HL-60 (cell line): ENCODE measurements at places on chromosomes 2 and 18.
A peak's percentile ranks its signal among the peaks of the same experiment; 100 is the strongest.

GRCh38 chr18:22494771-22495170, 77.1 kb upstream of the CTAGE1 start:
- no peak for DNase-seq

DNA sequence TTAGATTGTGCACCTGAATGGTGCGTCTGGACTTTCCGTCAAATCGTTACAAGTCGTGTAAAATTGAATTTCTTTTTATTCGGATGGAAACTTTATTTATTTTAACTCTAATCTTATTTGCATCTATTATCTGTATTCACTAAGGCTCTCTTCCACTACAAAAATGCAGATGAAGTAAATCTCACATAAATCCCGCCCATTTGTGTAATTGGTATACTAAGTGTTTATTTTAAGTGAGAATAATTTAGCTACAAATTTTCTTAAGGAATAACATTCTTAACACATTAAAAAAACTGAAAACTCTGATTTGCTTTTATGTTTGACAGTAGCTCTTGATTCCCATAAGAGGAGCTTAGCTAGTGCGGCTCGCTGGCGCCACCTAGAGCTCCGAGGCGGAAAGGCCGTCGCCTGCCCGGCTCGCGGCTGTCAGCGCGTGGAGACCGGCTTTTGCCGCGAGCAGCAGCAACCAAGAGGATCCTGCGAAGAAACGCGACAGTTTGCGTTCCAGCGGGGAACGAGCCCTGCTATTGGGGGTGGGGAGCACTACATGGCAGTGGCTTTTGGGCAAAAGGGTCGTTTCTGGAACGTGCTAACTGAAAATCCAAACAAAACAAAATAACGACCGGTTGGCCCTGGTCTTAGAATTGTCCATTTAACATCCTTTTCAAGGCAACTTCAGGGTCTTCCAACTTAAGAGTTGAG, 6.7 kb downstream of the SP9 start:
- DNase-seq, result peak; percentile 84

DNA sequence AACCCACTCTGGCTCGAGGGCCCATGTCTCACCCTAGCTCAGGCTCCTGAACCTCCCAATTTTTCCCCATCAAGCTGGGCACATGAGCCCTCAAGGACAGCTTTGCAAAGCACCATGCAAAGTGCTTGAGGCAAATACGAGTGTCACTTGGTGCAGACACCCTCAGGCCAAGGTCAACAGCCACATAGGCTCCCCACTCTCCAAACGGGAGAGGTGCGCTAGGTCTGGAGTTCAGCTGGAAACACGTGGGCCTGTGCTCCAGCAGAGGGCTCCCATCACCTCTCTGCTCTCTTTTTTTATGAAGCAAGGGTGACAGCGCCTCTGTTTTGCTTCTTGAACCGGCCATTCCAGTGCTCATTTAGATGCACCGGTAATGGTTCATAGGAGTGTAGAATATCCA, 11.9 kb upstream of the ARHGAP25 start:
- DNase-seq, result no peak

DNA sequence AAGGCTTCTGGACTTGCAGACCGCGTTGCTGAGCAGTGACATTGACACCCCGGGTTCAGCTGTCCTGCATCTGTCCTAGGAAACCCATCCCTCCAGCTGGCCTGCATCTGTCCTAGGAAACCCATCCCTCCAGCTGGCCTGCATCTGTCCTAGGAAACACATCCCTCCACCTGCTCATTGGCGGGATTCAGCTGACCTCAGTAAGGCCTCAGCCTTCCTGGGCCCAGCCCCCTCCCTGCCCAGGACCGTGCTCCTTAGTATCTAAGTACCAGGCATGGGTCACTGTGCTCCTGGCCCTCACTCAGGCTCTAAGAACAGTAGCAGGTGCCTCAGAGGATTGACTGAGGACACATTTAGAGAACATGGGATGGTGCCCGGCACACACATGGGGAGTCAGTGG, 1.2 kb downstream of the MLPH start:
- no peak for DNase-seq

DNA sequence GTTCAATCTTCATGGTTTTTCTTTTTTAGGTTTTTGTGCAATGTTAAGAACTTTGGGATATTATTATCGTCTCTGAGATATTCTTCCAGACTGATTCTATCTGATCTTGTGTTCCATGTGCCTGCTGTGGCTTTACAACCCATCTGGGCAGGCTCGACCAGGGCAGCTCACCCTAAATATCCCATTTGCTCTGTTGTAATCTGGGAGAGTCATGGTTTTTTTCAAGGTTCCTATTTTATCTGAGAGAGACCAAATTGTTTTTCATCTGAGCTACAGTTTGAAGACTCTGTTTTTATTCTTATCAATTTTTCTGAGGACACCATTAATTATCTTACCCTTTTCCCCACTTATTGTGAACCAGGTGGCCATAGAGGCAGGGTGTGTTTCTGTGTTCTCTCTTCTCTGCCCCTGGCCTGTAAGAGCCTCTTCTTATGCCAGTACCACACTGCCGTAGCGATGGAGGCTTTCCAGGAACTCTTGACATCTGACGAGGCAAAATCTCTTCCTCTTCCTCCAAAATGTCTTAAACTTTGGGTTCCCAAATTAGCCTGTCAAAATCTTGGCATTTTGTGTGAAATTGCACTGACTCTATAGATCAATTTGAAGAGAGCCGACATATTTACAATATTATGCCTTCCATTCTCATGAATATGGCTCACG, 3.1 kb downstream of the SP140L start:
- no peak for DNase-seq

DNA sequence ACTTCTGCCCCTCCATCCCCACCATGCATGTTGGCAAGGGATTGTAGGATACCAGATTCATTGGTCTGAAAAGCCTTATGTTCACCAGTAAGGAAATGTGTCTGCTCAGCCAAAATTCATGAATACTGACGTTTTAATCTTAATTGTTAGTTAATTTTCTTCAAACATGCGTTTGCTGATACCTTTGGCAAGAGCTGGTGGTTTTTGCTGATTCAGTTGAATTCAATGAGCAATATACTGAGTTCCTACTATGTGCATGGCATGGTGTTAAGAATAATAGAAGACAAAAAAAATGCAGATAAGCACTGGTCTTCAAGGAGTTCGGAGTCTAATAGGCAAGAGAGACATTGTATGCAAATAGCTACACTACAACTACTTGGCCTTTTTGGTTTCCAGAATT, 811.6 kb downstream of the BCL11A start:
- no peak for DNase-seq

DNA sequence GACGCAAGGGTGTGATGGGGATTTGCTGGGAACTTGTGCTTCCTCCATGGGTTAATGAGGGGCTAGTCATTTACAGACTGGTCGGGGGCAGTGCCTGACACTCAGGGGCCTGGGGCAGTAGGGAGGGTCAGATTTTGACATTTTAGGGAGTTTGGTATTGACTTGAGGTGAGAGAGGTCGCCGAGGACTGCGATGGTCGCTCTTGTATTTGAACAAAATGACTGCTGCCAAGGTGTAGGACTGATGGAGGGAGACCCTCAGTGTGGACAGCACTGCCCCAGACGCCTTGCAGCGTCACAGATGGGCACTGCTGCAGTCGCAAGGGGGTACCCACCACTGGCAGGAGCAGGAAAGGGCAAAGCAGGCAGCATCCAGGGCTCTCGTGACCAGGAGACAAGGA, 182.9 kb downstream of the RTP5 start:
- DNase-seq, result no peak

DNA sequence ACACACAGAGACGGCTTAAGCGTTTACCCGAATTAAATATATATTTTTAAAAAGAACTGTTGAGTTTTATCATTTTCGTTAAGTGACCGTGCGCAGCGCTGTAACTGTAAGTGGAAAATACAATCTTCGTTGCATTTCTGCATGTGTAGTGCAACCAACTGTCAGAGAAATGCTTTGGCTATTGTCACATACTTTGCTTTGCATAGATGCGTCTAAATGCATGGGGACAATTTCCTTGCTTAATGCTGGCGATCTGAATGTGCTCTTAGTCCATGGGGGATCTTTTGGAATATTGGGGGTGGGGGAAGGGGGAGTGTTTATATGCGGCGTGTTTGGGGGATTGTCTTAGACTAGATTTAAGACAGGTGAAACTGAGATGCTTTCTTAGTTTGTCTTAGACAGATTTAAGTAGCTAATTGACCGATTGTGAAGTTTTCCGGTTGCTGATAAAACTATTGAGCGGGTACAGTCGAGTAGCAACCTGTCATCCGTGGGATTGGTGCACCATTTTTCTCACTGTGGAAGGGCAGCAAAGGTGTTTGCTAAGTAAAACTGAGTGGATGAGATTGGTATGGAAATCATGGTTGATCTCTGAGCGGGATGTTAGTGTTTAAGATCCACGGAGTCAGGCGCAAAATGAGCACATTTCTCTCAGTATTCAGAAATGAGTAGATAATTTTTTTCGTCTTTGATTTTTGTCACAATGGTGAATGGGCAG, 476 bp downstream of the VSNL1 start:
- no peak for DNase-seq

DNA sequence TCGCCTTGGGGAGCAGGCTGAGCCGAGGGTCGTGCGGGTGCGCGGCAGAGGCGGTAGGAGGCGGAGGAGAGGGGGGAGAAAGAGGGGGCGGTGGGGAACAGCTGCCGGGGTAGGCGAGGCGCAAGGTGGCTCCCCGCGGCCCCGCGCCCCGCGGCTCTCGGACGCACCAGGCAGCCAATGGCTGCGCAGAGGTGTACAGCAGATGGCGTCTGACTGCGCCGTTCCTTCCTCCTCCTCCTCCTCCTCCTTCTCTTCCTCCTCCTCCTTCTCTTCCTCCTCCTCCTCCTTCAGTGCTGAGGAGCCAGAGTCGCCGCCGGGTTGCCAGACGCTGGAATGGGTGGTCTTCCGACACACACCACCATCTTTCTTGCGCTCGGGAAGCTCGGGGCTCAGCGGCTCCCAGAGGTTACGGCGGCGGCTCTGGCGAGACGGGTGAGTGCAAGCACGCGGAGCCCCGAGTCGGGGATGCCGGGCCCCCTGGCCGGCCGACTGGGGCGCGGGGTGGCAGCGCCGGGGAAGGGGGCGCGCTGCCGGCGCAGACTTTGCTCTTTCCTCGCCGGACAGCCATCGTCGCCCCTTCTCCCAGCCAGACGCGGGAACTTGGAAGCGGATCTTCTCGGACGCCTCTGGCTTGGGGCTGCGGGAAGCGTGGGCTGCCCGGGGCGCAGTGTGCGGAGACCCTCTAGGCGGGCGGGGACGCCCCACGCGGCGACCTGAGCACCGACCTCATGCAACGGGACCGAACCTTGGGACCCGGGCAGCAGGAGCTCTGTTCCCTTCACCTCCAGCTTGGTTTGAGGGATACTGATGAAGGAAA, at the start of gene THSD7B:
TSS of gene THSD7B (plus strand) at position 290 of the 817 bp plus-strand sequence. CDS start 116,634 bp downstream, outside the sequence.
- no peak for DNase-seq

- DNase-seq, result no peak
Observed at GRCh38 chr18:32443033-32443705, 27.5 kb downstream of the GAREM1 start.

DNA sequence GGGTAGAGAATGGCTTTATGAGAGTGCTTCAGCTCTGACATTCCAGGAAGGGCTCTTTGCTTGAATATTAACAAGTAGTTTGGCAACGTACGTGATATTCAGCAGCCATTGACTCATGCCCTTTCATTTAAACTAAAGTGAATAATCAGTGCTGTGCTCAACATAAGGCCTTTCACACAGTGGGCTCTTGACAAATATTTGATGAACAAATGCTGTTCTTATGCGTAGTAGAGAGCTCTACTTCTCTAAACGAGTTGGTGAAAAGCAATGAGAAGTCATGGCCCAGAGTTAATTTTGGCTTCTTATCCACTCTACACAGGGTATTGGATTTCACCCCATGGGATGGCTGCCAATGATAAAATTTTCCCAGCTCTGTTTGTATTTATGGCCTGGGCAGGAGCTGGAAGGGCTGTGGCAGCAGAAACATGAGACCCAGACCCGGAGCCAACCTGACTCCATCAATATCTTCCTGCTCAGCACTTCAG, 338.9 kb downstream of the CCDC85A start:
- no peak for DNase-seq

DNA sequence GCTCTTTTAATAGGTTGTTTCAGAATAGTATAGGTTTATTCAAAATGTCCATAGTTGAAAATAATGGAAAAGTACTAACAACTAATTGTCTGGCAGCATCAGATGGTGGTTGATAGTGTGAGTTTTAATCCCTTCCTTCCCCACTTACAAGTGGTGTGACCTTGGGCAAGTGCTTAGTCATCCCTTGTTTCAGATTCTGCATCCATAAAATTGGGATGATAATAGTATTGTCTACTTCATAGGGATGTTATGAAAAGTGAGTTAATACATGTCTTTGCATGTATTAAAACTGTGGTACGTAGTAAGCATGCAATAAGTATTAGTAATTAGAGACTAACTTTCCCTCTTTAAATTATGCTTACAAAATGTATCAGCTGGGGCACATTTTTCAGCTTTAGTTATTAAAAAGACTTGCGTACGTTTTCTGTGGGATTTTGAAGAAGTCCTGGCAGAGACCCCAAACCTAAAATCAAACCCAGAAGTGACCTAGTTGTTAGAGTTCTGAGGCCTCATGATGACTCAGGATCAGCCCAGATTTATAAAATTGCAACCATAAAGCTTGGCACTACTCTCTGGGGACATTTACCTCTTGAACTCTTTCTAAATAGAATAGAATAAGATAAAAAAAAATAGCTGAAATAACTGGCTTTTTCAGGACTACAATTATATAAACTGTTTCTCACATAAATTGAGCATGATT, 8.6 kb downstream of the ITGA4 start:
- no peak for DNase-seq

- no peak for DNase-seq
Observed at GRCh38 chr2:164328310-164328709, 293.0 kb downstream of the GRB14 start.

GRCh38 chr2:98043101-98043500, 43.9 kb upstream of the VWA3B start:
- DNase-seq, result no peak

DNA sequence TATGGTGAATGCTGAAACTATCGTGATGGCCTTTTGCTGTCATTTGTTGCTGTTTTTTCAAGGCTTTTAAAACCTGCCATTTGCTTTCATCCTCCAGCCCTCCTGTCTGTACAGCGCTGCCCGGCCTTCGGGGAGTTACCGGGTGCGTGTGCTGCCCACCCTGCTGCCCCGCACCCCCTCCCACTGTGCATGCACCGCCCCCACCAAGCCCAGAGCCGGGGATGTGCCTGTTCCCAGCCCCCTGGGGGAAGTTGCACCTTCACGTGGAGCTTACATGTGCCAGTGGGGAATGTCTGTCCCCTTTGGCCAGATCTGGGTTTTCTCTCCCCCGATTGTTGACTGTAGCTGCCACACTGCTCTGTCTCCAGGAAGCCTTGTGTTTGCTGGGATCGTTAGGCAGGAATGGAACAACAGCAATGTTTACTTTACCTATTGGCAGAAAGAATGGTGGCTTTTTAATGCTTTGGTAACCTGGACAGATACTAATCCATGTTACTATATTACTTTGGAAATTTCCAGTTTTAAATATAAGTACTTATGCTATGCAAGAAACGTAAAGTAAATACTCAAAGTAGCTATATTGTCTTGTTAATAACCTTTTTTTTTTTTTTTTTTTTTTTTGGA, 64.8 kb upstream of the RBM44 start:
- DNase-seq, result no peak
